ENCODE measurements at places on chromosomes 4 and X.

GRCh38 chr4:164779080-164779479, 25.1 kb downstream of the SMIM31 start:
- DNase-seq: no peak

- peak; percentile 53 for DNase-seq
Measured at GRCh38 chrX:155056877-155057792, 13.8 kb downstream of the CMC4 start.

DNA sequence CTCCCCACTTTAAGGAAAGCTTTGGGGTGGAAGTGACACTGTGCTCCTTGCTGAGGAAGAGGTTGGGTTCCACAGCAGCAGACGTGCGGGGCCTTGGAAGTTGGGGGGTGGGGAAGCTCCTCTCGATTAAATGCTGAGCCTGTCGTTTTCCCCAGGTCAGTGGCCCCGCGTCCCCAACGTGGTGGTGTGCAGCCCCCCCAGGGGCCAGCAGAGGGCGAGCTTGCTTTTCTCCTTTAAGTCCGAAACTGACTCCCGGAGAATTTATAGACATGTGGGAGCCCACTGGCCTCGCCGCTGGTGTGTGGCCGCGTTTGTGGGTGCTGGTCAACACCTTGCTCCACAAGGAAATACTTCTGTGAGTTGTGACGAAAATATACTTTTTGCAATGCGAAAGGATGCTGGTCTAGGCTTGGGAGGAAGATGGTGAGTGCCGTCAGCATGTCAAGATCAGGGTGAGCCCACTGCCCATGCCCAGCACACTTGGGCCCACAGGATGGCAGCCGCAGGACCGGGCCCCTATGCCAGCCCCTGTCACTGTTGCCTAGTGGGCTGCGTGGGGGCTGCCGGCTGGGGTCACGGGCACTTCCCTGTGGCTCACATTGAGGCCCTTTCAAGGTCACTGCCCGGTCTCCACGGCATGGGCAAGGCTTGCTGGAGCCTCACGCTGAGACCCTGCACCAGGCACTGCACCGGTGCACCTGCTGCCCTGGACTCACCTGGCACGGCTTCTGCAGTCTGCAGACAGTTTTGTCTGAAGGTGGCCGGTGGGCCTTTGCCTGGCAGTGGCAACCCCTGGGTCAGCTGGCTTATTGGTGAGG, 9.4 kb downstream of the UVSSA start:
- DNase-seq: peak; percentile 6

GRCh38 chrX:110251526-110251925, 66.4 kb downstream of the AMMECR1 start:
- DNase-seq: no peak

DNA sequence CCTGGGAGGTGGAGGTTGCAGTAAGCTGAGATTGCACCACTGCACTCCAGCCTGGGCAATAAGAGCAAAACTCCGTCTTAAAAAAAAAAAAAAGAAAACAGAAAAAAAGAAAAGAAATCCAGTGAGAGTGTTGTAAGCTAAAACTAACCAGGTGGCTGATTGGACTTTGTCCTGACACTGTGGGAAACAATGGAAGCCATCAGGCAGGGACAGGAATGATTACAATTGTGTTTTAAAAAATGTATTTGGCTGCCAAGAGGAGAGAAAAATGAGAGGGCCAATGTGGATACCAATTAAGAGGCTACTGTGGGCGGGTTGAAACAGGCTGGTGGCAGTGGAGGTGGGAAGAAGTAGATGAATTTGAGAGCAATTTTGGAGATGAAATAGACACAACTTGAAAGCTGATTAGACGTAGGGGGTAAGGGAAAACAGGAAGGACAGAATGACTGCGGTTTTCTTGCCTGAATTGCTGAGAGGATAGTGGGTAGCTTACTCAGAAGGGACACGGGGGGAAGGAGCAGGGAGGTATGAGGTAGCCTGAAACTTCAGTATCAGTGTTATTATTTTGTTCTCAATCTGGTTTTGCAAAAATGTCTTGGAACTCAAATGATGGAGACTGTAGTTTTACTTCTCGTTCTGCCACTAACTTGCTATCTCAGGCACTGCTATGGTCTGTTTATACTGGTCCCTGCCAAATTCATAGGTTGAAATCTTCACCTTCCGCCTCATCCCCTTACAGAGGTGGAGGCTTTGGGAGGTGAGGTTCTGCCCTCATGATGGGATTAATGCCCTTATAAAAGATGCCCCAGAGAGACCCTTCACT, 45.6 kb upstream of the CHRNA9 start:
- no peak for DNase-seq

GRCh38 chrX:46912603-46913491, 626 bp downstream of the JADE3 start:
- DNase-seq: peak; percentile 35

DNA sequence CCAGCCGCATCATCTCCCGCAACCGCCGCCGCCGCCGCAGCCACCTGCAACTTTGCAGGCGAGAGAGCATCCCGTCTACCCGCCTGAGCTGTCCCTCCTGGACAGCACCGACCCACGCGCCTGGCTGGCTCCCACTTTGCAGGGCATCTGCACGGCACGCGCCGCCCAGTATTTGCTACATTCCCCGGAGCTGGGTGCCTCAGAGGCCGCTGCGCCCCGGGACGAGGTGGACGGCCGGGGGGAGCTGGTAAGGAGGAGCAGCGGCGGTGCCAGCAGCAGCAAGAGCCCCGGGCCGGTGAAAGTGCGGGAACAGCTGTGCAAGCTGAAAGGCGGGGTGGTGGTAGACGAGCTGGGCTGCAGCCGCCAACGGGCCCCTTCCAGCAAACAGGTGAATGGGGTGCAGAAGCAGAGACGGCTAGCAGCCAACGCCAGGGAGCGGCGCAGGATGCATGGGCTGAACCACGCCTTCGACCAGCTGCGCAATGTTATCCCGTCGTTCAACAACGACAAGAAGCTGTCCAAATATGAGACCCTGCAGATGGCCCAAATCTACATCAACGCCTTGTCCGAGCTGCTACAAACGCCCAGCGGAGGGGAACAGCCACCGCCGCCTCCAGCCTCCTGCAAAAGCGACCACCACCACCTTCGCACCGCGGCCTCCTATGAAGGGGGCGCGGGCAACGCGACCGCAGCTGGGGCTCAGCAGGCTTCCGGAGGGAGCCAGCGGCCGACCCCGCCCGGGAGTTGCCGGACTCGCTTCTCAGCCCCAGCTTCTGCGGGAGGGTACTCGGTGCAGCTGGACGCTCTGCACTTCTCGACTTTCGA, 654 bp downstream of the ATOH1 start:
- no peak for DNase-seq

GRCh38 chr4:186058253-186058979, 10.5 kb upstream of the TLR3 start:
- DNase-seq: no peak

DNA sequence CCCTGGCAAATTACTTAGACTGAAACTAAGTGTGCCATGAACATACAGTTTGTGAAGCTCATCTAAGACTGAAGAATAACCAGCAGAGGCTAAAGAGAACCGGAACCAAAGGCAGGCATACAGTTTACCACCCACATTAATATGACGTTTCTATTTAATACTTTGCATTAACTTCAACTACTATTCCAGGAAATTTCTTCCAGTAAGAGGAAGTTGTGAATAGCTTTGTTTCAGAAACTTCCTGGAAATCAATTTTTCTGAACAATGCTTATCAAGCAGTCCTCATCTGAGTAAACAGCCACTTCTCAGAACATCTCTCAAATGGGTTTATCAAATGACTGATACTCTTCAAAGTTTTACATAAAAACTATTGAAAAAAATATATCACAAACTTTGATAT, 252.7 kb downstream of the OPHN1 start:
- DNase-seq: no peak

Data from mammary epithelial cell (primary cell).